ENCODE measurements at places on chromosomes 16 and 17.

DNA sequence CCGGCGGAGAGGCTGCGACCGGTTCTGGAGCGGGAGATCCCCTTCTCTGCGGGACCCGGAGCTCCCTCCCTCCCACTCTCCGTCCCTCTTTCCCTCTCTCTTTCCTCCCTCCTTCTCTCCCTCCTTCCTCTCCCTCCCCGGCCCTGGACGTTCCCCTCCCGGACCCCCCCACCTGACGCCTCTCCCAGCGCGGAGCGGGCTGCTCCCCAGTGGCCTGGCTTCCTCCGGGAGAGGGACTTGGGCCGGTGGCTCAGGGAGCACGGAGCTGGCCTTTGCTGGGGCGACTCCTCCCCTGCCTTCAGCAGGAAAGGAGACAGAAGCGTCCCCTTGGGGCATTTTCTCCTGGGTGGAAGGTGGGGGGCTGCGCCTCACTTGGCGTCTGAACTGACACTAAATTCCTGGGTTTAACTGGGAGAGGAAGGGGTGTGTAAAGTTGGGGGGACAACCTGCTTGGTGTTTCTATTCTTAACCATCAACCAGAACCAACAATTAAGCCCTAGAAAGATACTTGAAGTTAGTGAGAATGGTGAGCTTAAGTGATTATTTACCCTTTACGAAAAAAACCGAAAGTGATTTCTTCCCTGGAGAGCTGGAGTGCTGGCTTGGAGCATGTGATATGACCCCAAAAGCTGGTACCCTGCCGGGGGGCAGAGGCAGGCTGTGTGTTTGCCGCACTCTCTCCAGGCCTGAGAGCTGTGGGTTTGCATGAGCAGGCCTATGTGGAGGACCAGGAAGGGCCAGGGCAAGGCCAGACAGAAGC lies 775 bp downstream of the SPIRE2 start:
- DNase-seq = no peak

DNA sequence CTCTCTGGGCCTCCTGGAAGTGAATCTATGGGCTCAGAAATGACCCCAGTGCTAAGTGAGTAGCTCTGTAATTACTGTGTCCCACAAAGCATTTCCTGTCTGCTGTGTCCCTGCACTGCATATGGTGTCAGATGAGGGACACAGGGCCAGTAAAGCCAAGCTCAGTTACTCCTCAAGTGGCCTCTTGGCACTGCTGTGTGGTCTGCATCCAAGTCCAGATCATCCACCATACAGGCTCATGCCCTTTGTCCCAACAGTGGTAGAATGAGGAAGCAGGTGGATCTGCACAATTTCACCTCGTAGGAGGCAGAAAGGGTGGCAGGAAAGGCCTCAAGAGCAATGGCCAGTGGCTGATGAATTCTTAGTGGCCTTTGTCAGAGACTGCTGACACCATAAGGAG lies 146.8 kb downstream of the SOX9 start:
- DNase-seq = no peak

DNA sequence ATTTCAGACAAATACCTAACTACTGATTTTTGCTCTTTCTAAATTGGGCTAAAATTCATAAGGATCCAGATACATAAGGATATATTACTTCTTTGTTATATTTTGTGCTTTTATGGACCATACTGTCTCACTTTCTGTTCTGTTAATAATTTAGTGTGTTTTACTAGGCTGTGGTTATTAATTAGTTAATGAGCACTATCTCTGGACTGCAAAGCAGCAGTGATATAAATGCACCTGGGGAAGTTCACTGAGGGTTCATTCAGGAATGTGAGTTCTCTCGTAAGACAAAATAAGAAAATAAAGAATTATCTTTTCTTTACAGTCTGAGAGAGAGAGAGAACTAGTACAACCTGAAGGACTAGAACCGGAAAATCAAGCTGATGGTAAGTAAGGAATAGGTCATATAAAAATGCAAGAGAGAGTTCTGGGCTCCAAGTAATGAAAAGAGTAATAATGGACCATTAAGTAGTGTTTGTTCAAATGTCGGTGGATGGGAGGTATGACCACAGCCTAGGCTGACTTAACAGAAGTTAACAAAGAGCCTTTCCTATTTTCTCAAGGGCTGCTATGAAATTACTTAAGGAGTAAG lies 55.6 kb downstream of the IKZF3 start:
- no peak for DNase-seq

DNA sequence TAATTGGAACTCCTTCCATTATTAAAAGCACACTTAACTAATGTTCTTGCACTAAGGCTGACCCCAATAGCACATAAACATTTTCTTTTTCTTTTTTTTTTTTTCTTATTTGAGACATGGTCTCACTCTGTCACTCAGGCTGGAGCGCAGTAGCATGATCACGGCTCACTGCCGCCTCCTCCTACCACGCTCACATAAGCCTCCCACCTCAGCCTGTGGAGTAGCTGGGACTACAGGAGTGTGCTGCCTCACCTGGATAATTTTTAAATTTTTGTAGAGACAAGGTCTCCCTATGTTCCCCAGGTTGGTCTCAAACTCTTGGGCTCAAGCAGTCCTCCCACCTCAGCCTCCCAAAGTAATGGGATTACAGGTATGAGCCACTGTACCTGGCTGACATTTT lies 1.2 kb upstream of the ZNF652 start:
- no peak for DNase-seq

- no peak for DNase-seq
Observed at GRCh38 chr17:56870081-56870651, 36.2 kb downstream of the DGKE start.

DNA sequence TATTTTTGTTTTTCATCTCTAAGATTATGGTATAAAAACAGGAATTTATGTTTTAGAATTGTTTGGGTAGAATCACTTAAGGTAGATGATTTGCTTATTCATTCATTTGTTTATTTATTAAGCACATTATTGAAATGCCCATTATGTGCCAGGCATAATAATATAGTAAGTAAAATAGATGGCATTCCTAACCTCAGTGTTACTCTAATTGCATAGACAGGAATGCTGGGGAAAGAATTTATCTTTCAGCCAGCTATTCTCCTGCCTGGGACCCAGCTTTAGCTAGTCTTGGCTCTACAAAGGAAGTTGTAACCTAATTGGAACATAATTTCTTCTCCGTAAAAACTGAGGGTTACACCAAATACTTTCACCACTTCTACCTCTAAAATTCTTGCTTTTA lies 44.6 kb downstream of the NFAT5 start:
- peak; percentile 16 for DNase-seq

GRCh38 chr16:51705142-51705541 lies 554.1 kb upstream of the SALL1 start:
- no peak for DNase-seq

DNA sequence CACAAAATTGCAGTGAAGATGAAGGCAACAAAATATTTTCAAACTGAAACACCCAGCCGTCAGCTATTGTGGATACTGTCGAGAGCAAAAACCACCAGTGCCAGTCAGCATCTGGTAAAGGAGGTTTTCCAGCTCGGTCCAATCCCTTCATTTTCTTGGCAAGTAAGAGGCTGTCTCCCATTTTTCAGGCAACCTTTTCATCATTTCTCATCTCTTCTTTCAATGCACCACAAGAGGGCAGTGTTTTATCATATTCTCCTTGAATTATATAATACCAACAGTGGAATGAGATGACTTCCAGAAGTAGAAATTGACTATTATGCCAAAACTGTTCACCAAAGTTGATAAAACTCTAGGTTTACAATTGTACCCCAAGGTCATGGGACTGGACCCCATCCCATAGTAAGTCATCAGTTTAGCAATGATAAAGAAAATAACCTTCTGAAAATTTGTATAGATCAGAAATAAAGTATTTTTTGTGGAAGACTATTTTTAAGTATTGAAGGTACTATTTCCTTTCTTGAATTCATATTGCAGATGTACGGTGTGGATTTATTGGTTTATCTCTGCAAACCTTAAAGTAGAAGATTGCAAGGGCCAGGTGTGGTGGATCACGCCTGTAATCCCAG lies 16.8 kb downstream of the NQO1 start:
- DNase-seq = peak; percentile 67

DNA sequence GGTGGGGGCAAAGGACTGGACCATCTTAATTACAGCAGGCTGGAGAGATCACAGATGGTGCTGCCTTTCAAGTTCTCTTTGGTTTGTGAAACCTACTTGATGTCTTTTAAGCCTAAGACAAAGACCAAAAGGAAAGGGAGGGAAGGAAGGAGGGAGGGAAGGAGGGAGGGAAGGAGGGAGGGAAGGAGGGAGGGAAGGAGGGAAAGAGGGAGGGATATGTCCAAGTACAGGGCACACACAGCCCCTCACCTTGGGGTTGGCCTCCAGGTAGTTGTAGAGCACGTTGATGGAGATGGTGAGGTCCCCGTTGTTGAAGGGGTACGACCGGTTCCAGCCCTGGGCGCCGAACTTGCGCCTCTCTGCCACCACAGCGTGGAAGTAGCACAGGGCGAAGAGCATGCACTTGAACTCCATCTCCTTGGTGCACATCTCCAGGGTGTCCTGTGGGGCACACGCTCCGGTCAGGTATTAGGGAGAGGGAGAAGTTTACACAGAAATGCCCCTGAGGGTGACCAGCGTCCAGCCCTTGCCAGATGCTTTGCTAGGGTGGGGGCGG lies 55.4 kb downstream of the PGS1 start:
- no peak for DNase-seq

DNA sequence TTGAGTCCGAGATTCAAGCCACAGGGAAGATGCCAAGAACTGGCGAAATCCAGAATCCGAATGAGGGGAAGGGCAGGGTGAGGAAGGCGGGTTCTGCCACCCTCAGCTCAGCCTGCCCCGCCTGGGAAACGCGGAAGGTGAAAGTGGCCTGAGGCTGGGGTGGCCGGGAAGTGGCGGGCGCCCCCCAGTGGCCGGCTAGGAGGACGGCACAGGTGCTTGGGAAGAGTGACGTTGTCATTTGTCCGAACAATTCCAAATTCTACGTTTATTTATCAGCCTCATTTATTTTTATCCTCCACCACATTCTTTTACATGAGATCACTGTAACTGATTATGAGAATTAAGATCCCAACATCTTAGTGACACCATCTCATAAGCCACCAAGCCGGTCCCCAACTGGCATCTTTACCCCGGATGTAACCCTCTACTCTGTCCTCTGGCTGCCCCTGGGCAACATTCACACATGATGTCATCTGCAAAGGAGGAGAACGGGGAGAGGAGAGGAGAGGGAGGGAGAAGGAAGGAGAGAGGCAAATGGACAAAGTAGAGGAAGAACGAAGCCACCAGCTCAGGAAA lies 21.3 kb downstream of the SRCIN1 start:
- DNase-seq = peak; percentile 30

DNA sequence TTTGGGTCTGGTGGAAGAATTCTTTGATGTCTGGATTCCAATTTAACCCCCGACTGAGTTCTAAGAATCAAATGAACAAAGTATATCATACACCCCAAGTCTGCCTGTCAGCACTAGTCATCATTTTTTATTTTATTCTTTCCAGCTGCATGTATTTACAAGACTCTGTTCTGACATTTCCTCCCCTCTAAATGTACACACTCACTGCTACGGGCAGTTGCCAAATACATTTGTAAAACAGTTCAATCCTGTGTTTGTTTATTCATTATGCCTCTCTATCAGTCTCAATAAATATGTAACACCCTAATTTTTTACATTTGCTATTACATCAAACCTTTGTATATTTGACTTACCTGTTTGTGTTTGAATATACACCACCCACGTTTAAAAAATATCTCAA lies 422.3 kb upstream of the PSMD7 start:
- no peak for DNase-seq

GRCh38 chr16:73048292-73049080 lies 558 bp upstream of the ZFHX3 start:
- DNase-seq = no peak

DNA sequence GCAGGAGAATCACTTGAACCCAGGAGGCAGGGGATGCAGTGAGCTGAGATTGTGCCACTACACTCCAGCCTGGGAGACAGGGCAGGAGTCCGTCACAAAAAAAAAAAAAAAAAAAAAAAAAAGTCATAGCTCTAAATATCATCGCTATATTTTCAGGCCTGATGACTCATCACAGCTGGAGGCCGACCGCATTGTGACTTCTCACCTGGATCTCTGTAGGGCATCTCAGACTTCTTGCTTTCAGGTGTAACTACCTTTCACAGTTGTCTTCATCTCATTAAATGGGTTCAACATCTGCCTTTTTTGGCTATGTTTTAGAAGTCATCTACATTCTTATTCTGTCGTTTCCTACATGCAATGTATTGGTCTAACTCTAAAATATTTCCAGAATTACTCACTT lies 353.1 kb upstream of the MON1B start:
- DNase-seq = no peak

DNA sequence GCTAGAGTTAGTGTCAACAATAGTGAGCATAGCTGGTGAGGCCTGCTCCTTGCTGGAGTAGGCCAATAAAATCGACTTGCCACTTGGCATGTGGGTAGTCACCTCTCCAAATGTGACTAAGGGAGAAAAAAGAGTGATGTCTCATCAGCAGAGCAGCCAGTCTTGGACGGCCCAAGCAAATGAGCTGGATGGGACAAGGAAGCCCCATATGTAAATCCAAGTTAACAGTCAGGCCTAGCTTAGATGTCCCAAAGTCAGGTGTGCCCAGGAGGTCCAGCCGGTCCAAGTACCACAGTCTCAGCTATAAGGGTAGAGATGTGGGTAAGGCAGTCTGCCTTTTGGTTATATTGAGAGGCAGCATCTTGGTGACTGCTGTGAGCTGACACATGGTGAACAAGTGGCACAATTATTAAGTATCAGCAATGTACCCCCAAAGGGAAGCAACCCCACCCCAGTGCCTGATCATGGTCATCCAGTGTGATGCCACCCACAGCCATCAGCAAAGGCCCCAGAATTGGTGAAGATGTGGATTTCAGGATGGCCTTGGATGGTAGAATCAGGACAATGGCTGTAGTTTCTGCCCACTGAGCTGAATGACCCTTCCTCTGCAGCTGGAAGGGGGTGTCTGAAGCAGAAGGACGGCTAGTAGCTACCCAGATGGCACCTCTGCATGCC lies 83.4 kb downstream of the TNFRSF13B start:
- DNase-seq = no peak

DNA sequence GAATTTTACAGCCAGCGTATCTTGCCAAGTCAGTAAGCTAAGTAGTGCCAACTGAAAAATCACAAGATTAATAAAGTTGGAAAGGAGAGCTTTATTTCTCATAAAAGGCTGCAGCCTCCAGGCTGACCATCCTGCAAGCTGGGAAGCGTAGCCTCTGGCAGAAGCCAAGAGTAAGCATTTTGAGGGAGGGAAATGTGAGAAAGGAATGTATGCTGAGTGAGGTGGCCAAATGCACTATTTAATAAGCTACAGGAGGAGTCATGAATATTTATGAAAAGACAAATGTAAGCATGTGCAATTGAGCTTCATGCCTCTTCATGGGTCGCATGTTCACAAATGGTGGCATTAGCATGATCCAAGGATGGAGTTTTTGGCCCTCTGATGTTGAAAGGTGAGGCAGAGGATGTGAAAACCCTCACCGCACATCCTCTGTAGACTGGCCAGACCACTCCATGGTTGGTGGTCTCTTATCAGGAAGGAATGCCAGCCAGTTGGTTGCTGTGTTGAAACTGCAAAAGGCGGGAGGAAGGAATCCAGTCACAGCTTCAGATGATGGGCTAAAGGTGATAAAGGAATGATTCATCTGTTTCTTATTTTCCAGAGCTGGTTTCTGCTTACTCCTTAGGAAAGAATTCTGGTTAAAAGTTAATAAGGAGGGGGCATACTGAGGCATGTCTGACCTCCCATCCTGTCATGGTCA lies 9.2 kb downstream of the KRT33B start:
- peak; percentile 69 for DNase-seq

- no peak for DNase-seq
Observed at GRCh38 chr16:11309895-11310633, 28.9 kb upstream of the PRM1 start.

GRCh38 chr17:70136131-70136530 lies 33.2 kb upstream of the KCNJ2 start:
- DNase-seq = no peak
